CD4-positive, alpha-beta T cell treated with Interleukin-6 for 4 hours (primary cell): ENCODE measurements at places on chromosomes 12 and 14.

GRCh38 chr14:38254571-38255407 lies 1.1 kb downstream of the CLEC14A start:
- no peak for DNase-seq

GRCh38 chr12:104657726-104658484 lies 201.2 kb downstream of the CHST11 start:
- no peak for DNase-seq

DNA sequence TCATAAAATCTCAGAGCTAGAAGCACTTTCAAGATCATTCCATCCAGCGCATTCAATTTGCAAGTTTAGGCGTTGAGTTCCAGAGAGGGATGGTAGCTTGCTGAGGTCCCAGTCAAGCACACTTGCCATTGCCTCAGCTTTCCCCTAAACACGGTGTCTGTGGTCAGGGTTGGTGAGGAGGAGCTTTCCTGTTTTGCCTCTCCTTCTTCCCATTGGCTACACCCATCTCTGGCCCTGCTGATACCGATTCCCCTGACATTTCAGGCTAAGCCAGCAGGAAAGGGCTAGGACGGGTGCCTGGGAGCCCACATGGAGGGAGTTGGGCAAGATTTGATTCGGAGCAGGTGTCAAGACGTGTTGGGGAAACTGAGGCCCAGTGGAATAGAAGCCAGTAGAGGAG lies 9.1 kb downstream of the NFATC4 start:
- DNase-seq: no peak

GRCh38 chr14:94392510-94392935 lies 4.1 kb upstream of the SERPINA1 start:
- peak; percentile 28 for DNase-seq

- no peak for DNase-seq
Observed at GRCh38 chr14:68193970-68194681, 374.5 kb downstream of the RAD51B start.

- no peak for DNase-seq
Observed at GRCh38 chr12:80272387-80272915, 171.6 kb upstream of the PTPRQ start.

DNA sequence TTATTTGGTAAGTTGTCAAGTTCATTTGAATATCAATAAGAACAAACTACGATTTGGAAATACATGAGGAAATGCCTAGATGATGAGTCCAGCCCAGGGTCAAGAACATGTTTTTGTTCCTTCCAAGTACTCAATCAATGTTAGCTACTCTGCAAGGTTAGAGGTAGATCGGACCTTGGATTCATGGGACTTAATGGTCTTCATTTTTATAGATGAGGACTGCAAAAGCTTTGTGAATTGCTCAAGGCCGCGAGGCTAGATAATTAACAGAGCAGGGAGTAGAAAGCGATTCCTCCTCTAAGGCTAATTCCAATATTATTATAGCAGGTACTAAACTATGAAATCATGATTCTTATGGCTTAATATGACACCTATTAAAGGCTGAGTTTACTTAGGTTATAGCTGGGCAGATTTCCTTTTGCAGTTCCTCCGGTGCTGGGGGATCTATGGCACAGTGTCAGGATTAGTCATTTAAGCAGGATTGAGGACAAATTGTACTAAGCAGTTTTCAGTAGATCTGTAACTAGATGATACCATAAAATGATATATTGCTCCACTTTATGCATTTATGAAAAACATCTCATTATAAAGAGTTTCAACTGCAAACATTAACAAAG lies 19.8 kb downstream of the NR1H4 start:
- no peak for DNase-seq

- peak; percentile 93 for DNase-seq
Observed at GRCh38 chr12:57771236-57771872, 551 bp downstream of the METTL1 start.

DNA sequence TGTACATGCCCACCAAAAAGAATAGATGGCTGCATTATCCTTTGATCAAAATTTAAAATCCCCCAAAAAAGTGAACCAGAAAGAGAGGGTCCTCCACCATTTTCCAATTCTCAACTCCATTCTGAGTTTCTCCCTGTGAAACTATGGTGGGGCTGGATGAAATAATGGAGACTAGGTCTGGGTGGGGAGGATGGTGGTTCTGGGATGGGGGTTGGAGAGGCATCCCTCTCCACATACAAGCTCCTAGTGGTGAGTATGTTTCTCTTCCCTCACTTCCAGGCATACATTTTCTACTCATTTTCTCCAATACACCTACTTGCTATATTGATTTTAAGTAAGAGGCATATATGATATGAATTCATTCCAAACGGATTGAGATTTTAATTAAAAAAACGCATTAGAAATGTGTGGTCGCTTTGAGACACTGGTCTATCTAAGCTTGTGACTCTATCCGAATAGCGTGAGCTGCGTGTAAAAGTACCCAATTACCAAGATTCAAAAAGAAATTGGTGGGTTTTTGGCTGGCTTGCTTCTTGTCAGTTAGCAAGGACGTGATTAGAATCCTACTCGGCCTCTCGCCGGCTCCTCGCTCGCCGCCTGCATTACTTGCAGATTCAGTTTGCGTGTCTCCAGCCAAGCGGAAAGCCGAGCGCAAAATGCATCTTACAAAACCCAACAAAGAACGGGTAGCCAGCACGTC lies 3.4 kb downstream of the ASCL1 start:
- no peak for DNase-seq

- DNase-seq: no peak
Observed at GRCh38 chr14:54487771-54488170, 1.0 kb downstream of the GMFB start.

- DNase-seq: no peak
Observed at GRCh38 chr12:13339538-13339937, 143.0 kb downstream of the EMP1 start.
